Cortex of kidney (tissue), 1 donor: ENCODE measurements at places on chromosomes 12 and 14.

GRCh38 chr14:104968541-104969401, 9.4 kb downstream of the AHNAK2 start:
- no peak for DNase-seq

- DNase-seq: no peak
These were observed 24.8 kb downstream of the PLEK2 start for GRCh38 chr14:67387195-67387594.

DNA sequence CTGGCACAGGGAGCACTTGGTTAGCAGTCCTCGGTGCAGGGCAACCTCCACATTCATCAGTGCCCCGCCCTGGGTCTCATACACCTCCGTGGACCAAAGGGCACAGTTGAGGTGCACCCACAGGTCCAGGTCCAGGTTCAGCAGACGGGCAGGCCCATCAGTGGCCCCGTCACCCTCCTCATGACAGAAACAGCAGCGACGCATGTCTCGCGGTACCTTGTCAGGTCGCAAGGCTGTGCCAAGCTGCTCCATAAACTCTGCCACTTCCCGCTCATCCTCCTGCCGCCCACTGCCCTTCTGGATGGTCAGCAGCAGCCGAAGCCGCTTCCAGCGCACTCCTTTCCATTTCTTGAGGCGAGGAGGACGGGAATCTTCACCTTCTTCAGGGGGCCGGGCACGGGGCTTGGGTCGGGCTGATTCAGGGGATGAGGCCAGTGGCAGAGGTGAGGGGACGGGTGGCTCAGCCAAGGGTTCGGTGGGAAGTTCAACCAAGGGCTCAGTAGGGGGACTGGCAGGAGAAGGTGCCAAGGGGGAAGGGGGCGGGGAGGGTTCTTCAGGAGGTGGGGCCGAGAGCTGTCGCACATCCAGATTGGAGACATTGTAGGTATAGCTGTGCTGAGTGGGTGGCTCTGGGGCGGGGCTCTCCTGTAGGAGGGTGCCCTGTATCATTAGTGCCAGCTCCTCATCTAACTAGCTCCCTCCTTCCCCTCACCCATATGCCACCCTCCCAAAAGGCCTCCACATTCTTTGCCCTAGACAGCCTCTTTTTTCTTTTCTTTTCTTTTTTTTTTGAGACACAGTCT, 8.3 kb upstream of the PRKAG1 start:
- DNase-seq: no peak

- DNase-seq: no peak
These were observed 65.4 kb upstream of the AMIGO2 start for GRCh38 chr12:47145188-47145587.

DNA sequence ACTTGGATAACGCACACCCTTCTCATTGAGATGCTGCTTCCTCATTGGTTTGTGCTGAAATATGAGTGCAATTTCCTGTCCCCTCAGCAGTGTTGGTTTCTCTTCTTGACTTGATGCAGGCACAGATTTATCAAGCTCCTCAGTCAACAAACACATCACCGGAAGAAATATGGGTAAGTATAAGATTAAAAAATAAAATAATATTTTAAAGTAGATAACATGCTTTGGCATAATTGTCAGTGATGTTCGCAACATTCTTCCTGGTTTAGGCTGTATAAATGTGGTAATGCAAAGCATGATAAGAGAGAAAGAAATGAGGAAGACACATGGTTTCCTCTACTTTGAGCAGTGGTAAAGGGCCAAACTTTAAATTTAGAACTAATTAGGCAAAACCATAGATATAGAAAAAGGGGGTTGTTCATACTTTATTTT, at the start of gene GPR65:
TSS of gene GPR65 (plus strand) at position 86 of the 432 bp plus-strand sequence. CDS start 5,713 bp downstream, outside the sequence.
- DNase-seq: no peak
